ENCODE measurements at places on chromosomes 12 and 14.
A peak's percentile ranks its signal among the peaks of the same experiment; 100 is the strongest.

DNA sequence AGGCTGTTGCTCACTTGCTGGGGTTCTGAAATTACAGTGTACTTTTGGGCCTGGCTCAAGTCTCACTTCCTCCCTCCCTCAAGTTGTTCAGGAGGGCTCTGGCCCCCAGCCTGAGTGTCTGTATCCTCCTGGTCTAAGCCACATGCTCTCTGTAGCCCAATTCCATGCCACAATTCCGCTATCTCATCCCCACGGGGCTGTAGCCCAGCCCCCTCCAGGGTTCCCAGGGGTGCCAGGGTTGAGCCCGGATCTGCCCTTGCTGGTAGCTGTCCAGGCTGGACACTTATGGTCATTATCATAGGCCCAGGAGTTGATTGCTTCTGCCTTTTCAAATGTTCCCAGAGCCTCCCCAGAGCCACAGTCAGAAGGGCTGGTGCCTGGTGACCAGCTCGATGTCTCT, 65.3 kb downstream of the PRIMA1 start:
- H3K27me3 ChIP-seq, result no peaks in the 10 kb centered on the region
- H3K36me3 ChIP-seq, result no peaks in the 10 kb centered on the region
- H3K4me3 ChIP-seq, result no peak overlapping the region
- H3K4me1 ChIP-seq, result no peaks in the 10 kb centered on the region
- no peak for DNase-seq

GRCh38 chr14:58668848-58669480, 31.2 kb downstream of the DACT1 start:
- H3K4me1 ChIP-seq, result no peaks in the 10 kb centered on the region
- no peak overlapping the region for H3K27ac ChIP-seq
- H3K36me3 ChIP-seq, result no peaks in the 10 kb centered on the region
- H3K4me3 ChIP-seq, result no peak overlapping the region
- no peaks in the 10 kb centered on the region for H3K27me3 ChIP-seq

- H3K4me3 ChIP-seq, result no peak overlapping the region
- peak; percentile 21 for DNase-seq
- no peaks in the 10 kb centered on the region for H3K27me3 ChIP-seq
Observed at GRCh38 chr14:97046967-97047366, 249.8 kb downstream of the VRK1 start.

GRCh38 chr14:39035336-39035735, 67.7 kb downstream of the SEC23A start:
- no peaks in the 10 kb centered on the region for H3K27me3 ChIP-seq
- no peak overlapping the region for H3K27ac ChIP-seq
- no peak for DNase-seq
- no peaks in the 10 kb centered on the region for H3K36me3 ChIP-seq
- no peak overlapping the region for H3K4me3 ChIP-seq

DNA sequence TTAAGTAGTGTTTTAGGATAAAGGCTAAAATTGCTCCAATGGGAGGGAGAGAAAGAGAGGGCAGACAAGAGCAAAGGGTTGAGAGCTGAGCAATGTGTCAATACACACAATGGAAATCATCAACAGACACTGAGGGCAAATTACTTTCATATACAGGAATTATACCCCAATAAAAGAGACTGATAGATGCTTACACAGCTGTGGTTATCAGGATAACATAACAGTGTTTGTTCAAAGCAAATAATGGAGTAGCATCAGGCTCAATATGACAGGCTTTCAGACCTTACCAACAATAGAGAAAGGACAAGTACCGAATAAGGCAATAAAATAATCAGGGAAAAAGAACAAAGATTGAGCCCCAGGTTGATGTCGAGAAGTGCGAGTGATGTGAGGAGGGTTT, 53.4 kb upstream of the DIO2 start:
- H3K36me3 ChIP-seq, result no peaks in the 10 kb centered on the region
- no peaks in the 10 kb centered on the region for H3K4me1 ChIP-seq
- H3K4me3 ChIP-seq, result no peak overlapping the region
- H3K27me3 ChIP-seq, result no peaks in the 10 kb centered on the region
- no peak for DNase-seq

GRCh38 chr12:18696971-18697602, 40.7 kb downstream of the PLCZ1 start:
- no peak for DNase-seq
- no peaks in the 10 kb centered on the region for H3K4me1 ChIP-seq
- no peaks in the 10 kb centered on the region for H3K27me3 ChIP-seq
- H3K4me3 ChIP-seq, result no peak overlapping the region
- H3K27ac ChIP-seq, result no peak overlapping the region
- H3K36me3 ChIP-seq, result no peaks in the 10 kb centered on the region

DNA sequence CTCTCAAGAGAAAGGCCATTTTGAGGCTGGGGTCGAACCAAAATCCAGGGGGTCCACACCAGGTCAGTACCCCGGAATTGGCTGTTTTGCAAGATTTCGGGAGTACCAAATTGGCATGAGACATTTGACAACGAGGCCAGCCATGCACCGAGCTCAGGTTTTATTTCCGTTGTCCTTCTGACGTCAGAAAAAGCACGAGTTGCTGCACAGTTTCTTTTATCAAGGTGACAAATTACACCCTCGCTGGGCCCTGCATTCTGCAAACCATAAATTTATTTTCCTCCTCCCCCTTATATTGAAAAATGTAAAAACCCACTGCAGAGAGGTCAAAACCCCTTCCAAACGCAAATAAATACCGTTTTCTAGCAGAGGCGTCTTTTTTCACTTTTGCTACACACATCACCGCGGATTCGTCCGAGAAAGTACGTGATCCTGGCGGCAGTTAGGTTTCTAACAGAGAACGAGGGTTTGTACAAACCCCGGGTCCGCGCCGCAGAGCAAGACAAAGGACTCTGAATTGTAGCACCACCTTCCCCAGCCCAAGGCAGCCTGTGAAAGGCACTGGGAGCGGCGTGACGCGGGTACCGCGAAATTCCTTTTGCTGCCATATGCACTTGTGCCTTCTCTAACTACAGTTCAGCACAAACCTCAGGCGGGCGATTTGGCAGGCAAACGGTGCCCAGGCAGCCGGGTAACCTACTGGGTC, 1.8 kb downstream of the SLC38A1 start:
- no peaks in the 10 kb centered on the region for H3K4me1 ChIP-seq
- H3K4me3 ChIP-seq, result peak overlapping the region; percentile 59
- H3K36me3 ChIP-seq, result no peaks in the 10 kb centered on the region
- peak overlapping the region; percentile 83 for H3K27ac ChIP-seq

- no peaks in the 10 kb centered on the region for H3K36me3 ChIP-seq
- DNase-seq, result no peak
- H3K27me3 ChIP-seq, result no peaks in the 10 kb centered on the region
- H3K4me1 ChIP-seq, result no peaks in the 10 kb centered on the region
Observed at GRCh38 chr12:27915021-27915420, 57.5 kb downstream of the PTHLH start.

DNA sequence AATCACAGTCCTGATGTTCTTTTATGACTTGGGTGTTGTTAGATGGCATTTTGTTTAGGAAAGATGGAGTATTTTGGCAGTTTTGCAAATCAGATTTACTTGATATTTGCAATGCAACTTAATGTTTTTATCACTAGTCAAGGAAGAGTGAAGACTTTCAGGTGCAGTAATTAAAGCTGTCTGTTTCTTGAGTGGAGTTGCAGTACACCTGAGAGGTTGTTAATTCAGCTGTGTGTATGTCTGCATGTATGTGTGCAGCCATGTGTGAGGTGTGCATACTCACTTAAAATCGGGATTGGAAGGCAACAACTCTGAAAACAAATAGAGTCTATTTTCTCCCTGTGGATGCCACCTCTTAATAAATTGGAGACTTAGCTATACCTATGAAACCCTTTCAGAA, 94.5 kb downstream of the RMST start:
- peak overlapping the region; percentile 72 for H3K27ac ChIP-seq
- peaks cover 20% of the 10 kb centered on the region for H3K4me1 ChIP-seq
- no peak overlapping the region for H3K4me3 ChIP-seq
- no peak for DNase-seq
- H3K27me3 ChIP-seq, result no peaks in the 10 kb centered on the region
- no peaks in the 10 kb centered on the region for H3K36me3 ChIP-seq

DNA sequence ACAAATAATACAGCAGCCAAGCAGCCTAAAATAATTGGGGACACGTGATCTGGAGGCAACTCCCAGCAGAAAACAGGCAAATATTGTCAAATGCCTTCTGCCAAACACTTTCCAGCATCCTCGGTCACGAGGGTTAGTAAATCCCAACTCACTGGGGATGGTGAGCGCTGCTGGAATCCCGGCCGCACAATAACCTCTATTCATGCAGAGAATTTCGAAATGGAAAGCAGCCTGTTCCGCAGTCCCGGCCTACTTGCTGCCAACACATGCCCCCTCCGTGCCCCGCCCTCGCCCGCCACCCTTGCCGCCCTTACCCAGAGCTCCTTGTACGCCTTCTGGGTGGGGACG, 62.2 kb downstream of the RFX4 start:
- H3K36me3 ChIP-seq, result no peaks in the 10 kb centered on the region
- peak; percentile 92 for DNase-seq
- peak overlapping the region; percentile 42 for H3K27ac ChIP-seq
- H3K27me3 ChIP-seq, result no peaks in the 10 kb centered on the region
- H3K4me3 ChIP-seq, result no peak overlapping the region
- no peaks in the 10 kb centered on the region for H3K4me1 ChIP-seq
